ENCODE measurements at places on chromosomes 7 and 10.

DNA sequence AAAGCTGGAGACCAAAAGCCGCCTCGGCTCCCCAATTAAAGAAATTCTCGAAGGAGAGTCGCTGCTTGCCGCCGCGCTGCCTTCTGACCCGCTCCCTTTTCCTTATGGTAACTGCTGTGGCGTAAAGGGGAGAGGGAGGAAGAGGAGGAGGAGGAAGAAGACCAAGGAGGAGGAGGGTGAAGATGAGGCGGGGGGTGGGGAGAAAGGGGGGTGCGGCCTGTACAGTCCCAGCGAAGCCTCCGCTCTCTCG is 388 bp downstream of the CNOT4 start:
- DNase-seq: no peak

- peak; percentile 81 for DNase-seq
These were observed at the start of gene TRAPPC14 for GRCh38 chr7:100158229-100159098. TSS of gene TRAPPC14 (minus strand) at chr7:100158723. CDS start at chr7:100158499, 224 bp downstream.

DNA sequence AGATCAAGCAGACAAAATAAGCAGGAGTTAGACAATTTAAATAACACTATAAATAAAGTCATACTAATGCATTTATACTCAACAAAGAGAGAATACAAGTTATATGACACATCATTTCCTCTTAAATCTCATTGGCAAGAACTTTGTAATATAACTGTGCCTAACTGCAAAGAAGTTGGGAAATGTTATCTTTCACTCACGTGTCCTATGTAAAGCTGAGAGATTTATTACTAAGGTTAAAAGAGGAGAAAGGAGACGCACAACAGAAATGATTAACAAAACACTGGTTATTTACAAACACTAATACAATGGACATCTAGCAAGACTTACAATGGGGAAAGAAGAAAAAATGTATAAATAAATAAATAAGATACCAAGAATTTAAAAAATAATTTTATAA is 12.7 kb upstream of the TMEM273 start:
- no peak for DNase-seq

DNA sequence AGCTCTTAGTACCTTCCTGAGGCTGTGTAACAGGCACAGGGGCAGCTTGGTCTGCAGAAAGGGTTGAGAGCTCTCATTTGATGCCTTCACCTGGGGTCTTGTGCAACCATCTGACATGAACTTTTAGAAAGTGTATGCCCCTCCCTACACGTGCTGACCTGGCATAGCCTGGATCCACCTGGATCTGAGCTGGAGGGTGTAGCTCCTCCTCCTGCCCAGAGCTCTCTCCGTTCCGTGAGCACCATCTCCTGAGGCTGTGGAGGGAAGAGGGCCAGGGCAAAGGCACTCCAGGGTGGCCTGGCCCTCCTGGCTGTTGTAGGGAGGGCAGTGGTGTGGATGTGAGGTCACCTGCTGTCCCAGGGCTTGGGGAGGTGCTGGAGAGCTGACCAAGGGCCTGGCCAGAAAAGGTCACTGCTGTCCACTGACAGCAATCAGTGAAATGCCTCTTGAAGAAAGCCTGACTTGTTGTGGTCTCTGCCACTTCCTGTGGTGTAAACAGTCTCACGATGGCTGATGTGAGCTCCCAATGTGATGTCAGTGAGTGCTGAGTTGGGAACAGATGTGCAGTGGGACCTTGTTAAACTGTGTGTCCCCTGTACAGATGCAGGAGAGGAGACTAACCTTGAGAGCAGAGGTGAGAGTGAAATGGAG is 23.0 kb downstream of the AMZ1 start:
- DNase-seq: no peak

- no peak for DNase-seq
These were observed 3.9 kb downstream of the RASGEF1A start for GRCh38 chr10:43262902-43263466.

GRCh38 chr10:125692601-125693523 is 9.9 kb upstream of the TEX36 start:
- DNase-seq: no peak

GRCh38 chr7:80333040-80333439 is 178.8 kb downstream of the GNAT3 start:
- DNase-seq: no peak

DNA sequence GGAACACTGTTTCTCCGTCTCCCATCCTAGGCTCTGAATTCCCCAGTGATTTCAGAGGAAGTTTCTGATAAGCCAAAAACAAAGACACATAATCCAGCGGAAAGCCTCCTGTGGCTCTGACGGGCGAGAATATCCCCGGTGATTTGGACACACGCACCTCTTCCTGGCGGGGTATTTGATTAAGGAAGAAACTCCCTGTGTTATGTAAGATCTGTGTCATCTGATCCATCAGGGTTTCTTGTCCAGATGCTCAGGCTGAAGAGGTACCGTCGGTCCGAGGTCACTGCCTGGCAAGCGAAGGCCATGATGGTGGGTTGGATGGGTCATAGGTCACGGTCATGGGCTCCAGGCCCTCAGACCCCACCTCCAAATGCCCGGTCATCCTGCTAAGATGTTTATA is 39.6 kb upstream of the DNAJB6 start:
- DNase-seq: no peak

DNA sequence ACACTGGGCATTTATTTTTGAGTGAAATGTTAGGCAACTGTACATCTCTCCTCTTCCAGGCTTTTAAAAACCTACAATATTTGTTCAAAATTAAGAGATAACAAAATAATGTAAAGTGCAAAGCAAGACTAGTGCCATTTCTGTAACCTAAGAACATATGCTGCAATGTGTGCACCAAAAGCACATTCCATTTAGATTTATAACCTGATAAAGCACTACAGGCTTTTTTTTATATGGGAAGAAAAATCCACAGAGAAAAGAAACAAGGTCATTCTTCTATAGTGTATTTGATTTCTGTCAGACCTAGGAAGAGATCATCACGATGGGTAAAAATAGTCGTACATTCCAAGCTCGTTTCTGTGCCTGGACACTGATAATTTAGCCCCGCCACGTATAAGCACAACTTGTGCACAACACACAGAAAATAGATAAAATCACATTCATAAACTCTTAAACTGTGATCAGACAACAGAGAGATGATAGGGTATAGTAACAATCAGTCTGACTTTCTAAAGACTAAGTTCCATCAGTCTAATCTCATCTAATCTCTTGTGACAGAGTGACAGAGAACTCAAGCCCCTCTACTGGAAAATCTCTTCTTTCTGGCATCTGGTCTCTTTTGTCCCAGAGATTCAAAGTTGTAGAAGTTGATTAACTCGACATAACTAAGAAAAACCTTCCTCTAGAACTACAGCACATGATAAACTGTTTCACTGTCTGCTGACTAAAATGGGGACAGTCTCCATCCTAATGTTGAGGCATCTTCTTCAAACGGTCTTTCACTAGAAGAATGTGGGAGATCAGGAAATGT is 6.7 kb downstream of the LAMB1 start:
- no peak for DNase-seq

GRCh38 chr7:99083068-99083651 is 60.7 kb downstream of the SMURF1 start:
- no peak for DNase-seq

DNA sequence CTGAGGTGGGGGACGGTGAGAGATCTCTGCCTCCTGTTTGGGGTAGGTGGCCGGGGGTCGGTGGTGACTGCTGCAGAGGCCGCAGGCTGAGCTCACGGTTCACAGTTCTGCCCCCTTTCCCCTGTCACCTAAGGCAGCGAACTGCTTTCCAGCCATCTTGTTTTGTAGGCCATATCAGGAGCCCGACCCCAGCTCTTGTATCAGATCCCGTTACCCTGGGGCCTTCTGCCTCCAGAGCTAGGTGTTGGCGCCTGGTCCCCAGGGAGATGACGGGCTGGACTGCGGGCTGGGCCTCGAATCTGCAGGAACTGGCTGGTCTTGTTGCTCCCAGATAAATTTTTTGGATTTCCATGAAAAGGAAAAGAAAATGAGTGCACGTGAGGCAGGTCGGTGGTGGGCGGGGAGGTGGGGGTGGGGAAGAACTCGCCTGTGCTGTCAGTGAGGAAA is 183.0 kb downstream of the DNAJB6 start:
- DNase-seq: no peak

Data from activated CD4-positive, CD25-positive, alpha-beta regulatory T cell (primary cell).